ENCODE measurements at places on chromosomes 2 and 18.
A peak's percentile ranks its signal among the peaks of the same experiment; 100 is the strongest.

DNA sequence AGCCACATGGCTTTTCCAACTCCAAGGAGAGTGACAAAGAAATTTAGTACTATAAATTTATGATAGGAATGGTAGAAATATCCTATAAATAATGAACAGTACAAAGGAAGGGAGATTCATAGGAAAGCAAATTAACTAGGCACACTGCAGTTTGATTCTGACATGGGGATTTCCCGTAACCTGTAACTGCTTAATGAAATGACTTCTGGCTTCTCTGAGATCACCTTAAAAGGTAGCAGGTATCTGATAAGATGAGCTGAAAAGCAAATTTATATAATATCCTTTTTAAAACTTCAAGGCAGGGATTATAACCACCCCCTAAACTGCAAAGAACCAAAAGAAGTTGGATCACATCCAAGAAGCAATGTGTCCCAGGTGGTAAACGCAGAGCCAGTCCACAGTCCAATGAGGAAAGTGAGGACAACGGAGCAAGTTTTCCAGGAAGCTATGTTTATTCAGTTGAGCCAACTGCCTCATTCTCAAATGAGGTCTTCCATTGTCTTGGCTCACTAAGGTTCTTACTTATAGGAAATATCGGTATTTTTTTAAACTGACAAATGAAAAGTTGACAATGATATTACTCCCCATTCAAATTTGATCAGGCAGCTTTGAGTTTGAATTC is 43.0 kb downstream of the WIPF1 start:
- DNase-seq, result no peak

DNA sequence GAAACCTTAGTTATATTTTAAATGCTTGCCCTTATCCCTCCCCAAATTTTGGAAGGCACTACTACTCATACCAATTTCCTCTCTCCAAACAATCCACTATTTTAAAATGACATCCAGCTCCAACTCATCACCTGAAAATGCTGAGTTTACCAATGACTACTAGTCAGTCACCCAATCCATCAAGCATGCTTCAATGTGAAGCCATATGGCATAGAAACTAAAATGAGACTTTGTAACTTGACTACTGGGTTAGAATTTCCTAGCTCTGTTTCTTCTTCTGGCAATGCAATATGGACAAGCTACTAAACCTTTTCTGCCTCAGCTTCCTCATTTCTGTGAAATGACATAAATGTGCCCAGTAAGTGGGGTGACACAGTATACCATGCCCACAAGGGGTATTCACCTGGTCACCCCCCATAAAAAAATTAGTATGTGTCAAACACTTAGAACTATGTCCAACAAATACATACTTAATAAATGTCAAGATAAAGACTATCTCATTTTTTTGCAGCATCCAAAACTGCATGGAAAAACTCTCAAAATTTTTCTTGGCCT is 10.0 kb upstream of the STPG4 start:
- DNase-seq, result no peak

- DNase-seq, result no peak
These were observed 146.4 kb downstream of the IRS1 start for GRCh38 chr2:226652983-226653765.

GRCh38 chr18:23629444-23629946 is 33.2 kb downstream of the ANKRD29 start:
- no peak for DNase-seq

DNA sequence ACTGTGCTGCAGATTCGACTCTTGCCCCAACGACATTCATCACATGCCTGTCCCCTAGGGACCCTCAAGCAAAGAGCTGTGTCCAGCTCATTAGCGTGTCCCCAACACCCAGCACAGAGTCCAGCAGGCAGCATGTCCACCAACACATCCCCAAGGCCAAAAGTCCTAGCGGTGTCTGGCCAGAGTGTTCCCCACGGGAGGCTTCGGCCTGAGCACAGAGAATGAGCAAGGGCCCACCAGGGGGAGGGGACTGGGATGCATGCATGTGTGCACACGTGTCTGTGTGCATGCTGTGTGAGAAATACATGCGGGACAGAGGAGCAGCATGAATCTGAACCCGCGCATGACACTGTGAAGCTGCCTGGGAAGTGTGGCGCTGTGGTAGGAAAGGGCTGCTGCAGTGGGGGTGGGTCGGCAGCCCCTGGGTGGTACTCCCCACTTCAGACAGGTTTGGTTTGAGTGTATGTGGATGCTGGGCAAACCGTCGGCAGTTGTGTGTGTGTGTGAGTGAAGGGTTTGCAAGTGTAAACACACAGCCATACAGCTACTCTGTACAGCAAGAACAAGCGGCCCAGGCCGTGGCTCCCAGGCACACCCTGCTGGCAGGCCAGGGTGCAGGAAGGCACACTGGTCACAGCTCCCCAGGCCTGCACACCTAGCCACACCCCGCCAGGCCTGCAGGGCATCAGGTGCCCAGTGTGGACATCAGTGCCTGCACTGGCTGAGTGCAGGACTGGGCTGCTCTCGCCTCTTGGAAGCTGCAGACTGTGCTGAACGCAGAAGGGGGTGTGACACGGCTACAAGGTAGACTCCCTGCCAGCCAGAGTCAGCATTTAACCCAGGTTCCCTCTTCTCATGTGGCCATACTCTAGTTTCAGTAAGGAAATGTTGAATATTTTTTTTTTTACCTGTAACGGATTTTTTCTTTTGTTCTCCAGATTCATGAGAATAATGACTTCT is 19.5 kb upstream of the HES6 start:
- no peak for DNase-seq

GRCh38 chr2:151549191-151549590 is 139.5 kb downstream of the RIF1 start:
- DNase-seq, result no peak

DNA sequence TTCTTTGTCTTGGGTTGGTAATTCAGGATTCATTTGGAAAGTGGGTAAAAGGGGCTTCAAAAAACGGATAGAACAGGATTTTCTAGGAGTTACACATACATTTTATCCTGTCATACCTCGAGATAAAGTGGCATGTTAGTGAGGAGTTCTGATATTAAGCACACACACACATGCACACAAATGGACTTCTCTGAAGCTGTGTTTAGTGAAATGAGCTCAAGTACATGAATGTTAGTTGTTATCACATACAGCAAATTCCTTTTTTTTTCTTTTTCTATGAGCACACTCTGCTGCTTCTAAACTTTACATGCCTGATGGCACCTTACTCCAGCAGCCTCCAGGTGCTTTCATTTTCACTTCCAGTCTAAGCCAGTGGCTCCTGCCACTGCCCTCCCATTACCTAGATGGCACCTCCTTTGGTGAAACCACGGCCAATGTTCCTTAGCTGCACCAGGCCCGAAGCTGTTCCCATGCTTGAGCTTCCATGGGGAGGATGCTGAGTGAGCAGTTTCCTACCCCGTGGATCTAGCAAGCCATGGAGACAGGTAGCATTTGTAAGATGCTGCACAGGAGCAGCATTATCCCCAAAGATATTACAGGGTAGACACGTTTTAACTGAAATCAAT is 49.7 kb downstream of the STAT1 start:
- no peak for DNase-seq

GRCh38 chr2:59776726-59777008 is 776.8 kb downstream of the BCL11A start:
- DNase-seq, result no peak

GRCh38 chr2:144115739-144116291 is 404.1 kb downstream of the ZEB2 start:
- DNase-seq, result peak; percentile 41

DNA sequence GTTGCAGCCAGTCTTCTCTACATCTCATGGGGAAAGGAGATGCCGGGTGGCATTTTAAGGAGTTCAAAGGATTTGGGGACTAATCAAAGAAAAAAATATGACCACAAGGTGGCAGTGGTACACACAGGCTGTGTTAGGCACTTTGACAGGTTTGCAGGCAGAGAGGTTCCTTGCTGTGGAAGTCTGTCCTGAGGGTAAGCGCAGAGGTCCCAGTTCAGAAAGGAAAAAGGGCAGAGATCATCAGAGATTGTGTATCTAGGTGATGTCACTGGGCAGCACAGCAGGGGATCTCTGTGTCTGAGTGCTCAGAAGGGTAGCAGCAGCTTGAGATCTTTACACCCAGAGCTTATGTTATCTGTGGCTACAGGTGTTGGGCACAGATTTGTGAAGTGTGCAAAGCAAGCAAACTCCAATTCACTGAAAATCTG is 231.4 kb downstream of the LRRTM1 start:
- DNase-seq, result peak; percentile 89

DNA sequence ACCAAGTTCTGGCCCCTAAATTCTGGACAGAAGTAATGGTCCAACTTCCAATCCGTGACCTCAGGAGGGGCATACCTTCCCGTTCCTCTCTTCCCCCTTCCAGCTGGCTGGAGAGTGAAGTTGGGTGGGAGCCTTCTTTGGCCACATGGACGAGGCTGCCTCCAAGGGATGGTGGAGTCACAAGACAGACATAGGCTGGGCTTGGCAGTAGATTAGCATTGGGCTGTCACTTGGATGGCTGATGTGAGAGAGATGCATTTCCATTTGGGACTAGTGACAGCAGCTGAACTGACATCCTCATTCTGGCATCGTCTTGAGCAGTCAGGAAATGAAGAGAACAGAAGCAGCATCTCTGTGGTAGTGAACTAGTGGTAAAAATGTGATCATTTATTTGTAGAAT is 12.6 kb downstream of the NT5DC4 start:
- no peak for DNase-seq

DNA sequence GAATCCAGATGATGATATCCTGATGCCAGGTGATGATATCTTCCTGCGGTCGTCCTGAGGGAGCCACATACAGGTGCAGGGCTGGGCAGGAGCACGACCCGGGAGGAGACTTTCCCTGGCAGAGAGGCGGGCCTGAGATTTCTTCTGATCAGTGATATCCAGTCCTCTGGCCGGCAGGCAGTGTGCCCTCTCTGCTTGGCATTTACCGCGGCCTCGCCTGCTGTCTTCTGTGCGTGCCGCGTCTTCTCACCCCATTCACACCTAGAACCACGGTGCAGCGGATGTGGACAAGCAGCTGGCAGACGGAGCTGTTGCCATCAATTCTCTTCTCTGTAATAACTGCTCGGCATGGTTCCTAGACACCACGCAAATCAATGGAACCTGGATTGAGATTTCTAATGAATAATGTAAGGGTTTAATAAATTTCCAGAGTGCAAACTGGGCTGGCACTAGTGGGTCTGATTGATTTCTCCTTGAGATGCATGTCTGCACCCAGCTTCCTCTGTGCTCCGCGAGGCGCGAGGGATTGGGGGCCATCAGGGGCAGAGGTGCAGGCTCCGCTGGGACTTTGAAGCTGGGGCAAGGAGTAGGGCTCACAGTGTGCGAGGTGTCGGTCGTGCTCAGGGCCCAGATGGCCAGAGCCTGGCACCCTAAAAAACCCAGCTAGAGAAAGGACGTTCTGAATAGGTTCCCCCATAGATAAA is 208.9 kb upstream of the HDAC4 start:
- no peak for DNase-seq

DNA sequence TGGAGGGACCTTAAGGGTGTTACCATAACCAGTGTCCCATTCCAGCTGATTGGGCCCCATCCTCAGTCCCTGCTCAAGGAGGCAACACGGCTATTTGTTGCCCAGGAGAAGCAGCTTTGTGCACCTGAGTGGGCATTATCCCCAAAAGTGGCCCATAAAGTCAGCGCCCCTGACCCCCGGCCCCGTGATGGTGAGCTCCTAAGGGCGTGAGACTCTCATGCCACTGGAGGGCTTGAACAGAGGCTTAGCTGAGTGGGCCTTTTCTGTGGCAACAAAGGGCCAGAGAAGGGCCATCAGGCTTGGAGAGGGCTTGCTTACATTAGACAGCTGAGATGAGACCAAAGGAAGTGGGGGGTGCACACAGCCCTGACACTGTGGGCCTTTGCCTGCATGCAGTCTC is 99.2 kb upstream of the RAB6C start:
- DNase-seq, result no peak

GRCh38 chr2:78408795-78409118 is 616.7 kb upstream of the REG3G start:
- no peak for DNase-seq

DNA sequence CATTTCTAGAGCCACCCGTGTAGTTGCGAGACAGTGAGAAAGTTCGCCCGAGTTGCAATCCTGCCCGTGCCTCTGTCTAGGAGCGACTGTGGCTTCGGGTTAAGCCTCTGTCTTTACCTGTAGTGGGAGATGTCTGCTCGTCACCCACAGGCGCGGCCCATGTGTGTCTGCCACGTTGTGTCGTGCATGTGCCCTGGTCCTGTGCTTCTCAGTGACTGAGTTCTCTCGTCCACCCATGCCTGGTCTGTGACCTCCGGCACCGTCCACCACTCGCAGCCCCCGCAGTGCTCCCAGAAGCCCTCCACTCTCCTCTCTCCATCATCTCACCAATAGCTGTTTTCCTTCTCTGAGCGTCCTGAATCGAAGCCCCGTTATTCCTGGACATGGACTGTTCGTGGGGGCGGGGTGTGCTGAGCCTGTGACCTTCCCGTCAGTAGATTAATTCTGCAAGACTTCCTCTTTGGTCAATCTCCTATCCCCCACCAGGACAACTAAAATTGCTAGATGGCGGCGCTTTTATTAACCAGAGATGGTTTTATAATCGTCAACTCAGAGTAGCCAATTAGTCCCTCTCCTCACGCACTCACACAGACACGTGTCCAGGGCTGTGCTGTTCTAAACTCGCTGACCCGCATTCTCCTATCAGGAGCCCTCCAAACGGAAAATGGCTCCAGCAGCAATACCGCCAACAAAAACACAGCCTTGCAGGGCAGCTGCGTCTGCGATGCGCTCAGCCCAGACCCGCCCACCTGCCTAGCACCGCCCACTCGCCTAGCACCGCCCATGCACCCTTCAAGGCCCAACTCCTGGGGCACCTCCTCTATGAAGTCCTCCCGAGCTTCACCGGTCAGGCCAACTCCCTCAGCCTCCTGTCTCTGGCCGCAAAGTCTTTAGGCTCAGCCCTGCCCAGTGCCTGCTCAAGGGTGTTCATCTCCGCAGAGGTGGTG is 119.4 kb downstream of the TWIST2 start:
- DNase-seq, result no peak

DNA sequence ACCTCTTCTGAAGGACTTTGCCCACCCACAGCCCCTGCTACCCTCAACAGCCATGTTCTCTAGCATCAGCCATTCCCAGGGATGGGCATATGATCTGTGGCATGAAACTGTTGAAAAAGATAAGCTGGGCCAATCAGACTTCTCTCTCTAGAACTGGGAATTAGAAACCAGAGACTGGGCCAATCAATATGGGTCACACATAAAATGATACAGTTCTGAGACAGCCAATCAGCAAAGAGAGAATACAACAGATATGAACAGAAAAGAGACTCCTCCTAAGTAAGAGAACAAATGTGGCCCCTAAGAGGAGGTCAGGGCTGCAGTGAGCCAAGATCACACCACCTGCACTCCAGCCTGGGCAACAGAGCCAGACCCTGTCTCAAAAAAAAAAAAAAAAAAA is 2.1 kb downstream of the KIDINS220 start:
- DNase-seq, result no peak

GRCh38 chr2:147331790-147332419 is 512.9 kb upstream of the ACVR2A start:
- no peak for DNase-seq

All from adipocyte (in vitro differentiated cells).